Neural crest cell (in vitro differentiated cells): ENCODE measurements at places on chromosomes 6 and 20. TPM values are rescaled to one million over a fixed set of nuclear protein-coding genes. Genes with fewer than 3 reads are reported as not detected.

The TMEM151B gene
- total RNA-seq = 19.0 and 21.2 TPM in 2 replicates

The MATN4 gene
- total RNA-seq = 0.18 TPM in 1 of 2 replicates, not detected in the other

The PTK6 gene
- total RNA-seq = not detected in 2 replicates

The ENPP3 gene
- 0.14 and 0.20 TPM in 2 replicates for total RNA-seq

The WFDC10B gene
- total RNA-seq = not detected in 2 replicates

The SLC52A3 gene
- not detected in 2 replicates for total RNA-seq

The CLPSL1 gene
- total RNA-seq = not detected in 2 replicates

The ZSCAN31 gene
- 5.7 and 6.7 TPM in 2 replicates for total RNA-seq

The FABP7 gene
- 246 and 256 TPM in 2 replicates for total RNA-seq

The ZBTB22 gene
- 23.0 and 23.4 TPM in 2 replicates for total RNA-seq

The SIRPG gene
- not detected in 2 replicates for total RNA-seq

The LRFN2 gene
- 0.14 TPM in 1 of 2 replicates, not detected in the other for total RNA-seq

The PI3 gene
- not detected in 2 replicates for total RNA-seq

The SLC4A11 gene
- total RNA-seq = 0.55 and 0.89 TPM in 2 replicates

The PPIL6 gene
- total RNA-seq = 2.2 and 3.3 TPM in 2 replicates

The EBF4 gene
- total RNA-seq = 23.2 and 24.6 TPM in 2 replicates

The WFDC5 gene
- not detected in 2 replicates for total RNA-seq

The PLCB4 gene
- total RNA-seq = 51.4 and 53.3 TPM in 2 replicates

The BTNL2 gene
- not detected in 2 replicates for total RNA-seq

The PRELID3B gene
- total RNA-seq = 45.3 and 53.6 TPM in 2 replicates

The TUBB2B gene
- total RNA-seq = 655 and 665 TPM in 2 replicates

The PPP1R14C gene
- 7.0 and 7.3 TPM in 2 replicates for total RNA-seq

The RHAG gene
- total RNA-seq = not detected in 2 replicates

The DEFB132 gene
- total RNA-seq = not detected in 2 replicates
